Hematopoietic multipotent progenitor cell treated with erythropoietin and hydrocortisone succinate and interleukin-3 and kit ligand, for 15 days (in vitro differentiated cells): ENCODE measurements at places on chromosomes 1 and 21.

DNA sequence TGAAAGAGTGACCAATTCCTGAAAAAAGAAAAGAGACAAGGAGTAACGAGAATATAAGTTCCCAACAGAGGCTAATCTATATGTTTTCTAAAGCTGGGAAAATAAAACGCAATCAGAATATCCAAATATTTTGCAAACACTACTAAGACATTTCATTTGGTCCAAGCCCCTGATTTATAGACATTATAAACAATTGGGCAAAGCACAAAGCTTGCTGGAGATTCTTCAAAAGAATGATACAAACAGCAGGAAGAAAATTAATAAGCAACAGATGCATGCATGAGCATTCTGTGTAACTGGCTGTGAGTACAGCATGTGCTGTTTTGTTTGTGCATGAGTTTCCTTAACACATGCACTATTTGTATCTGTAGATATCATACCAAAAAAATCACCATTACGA is 552.9 kb downstream of the LTN1 start:
- DNase-seq: no peak

DNA sequence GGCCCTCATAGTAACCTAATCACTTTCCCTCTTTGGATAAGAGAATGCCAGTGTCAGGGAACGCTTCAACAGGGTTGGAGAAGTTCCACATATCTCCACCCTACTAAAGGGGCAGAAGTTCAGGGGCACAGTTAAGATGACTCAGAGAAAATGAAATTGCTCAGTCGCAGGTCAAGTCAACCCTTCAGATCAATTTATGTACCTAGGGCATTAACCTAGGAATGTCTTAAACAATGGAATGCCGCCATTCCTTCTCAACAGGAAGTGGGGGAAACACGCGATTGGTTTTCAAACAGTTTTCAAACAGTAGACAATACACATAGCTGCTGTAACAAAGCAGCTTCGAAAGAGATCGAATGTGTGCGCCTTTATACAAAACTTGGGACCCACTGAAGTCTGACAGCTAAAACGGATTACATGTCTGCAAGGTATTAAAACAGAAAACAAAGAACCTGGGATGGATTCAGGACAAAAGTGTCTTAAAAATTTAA is 897 bp downstream of the SLC25A24 start:
- DNase-seq: no peak

DNA sequence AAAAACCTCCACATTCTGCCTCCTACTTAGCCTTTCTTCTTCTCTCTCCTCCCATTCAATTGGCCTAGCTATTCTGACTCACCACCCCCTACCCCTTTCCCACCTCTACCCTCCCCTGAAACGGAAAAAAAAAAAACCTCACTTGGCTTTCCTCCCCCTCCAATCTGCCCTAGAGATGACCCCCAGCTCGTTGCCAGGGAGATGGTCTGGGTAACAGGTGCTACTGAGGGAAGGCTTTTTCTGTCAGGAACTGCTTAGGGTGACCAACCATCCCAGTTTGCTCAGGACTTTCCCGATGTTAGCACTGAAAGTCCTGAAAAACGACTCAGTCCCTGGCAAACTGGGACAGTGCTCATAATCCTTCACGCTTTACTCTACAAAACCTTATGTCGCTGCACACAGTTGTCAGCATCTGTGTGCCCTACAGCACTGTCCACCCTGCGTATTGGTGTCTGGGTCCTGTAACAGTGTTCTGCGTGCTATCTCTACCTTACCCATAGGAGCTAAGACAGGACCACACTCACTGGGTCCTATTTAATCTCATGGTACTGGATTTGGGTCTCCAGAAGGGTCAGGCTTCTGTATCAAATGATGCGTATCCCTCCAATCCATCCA is 7.7 kb upstream of the CADM3 start:
- DNase-seq: no peak

DNA sequence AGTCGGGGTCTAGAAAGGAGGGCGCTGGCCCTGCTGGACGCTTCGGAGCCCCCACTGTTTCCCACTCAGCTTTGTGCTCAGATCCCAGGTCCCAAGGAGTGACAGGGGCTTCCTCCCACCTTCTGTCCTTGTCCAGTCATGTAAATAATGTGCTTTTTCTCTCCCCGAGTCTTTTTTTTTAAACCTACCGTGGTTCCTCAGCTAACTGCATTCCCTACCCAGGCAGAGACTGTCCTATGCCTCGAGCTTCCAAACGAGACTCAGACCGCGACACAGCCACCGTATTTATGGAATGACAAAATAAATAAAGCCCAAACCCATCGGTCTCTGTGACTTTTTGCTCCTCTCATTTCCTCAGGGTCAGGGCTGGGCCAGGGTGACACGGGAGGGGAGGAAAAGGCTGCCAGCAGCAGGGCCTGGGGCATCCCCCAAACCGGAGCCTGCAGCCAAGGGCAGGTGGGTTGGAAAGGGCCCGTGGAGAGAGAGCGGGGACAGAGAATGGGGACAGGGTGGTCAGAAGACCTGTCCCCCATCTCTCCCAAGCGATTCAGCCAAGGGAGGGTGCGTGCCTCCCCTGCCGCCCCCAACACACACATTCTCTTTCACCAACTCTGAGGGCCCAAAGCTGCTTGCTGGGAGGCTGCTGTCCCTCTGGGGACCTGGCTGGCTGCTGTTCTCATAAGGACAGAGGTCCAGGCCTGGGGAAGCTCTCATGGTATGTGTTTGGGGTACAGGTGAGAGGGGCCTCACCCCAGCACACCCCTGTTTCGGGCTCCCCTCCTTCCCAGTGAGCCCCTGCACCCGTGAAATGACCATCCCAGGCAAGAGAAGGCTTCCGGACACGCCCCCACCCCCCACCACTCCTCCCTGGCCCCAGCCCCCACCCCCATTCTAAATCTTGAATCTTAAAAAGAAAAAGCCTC is 55.4 kb downstream of the KCNAB2 start:
- no peak for DNase-seq

DNA sequence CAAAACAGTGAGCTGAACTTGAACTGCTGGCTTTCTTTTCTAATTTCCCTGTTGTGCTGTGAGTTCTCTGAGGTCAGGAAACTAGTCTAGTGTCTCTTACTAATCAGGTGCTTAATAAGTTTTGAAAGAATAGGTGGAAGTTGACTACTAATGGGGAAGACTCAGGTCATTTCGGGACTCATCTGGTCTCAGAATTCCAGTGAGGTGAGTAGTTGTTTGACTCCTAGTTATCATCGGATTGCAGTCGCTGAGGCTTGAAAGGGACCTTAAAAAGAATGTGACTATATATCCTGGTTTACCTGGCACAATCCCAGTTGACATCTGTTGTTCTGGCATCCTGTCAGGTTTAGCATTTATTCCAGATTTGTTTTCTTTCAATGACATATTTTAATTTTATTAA is 81.4 kb upstream of the SPAG17 start:
- no peak for DNase-seq

DNA sequence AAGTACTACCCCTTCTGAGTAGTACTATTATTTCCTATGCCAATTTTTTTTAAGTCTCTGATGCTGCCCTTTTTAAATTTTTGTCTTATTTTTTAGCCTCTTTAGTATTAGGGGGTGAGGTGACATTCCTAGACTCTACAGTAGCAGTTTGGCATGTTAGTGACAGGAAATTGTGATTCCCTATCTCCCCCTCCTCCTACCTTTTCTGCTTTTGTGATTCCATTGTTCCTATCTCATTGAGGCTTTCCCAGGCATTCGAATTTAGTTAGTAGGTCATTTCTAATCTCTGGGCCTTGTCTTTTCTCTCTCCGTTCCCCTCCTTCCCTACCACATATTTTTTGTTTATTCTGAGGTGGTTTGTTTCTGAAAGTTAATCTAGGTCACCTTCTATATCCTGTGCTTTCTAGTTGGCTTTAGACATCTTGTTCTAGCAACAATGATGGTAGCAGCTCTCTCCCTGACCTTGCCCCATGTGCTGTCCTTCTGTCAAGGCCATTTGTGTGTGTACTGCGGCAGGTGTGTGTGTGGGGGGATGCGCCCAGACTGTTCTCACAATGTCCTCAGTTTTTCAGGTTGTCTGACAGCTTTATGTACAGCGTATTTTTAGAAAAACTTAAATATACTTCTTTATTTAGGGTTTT is 21.5 kb downstream of the SEMA6C start:
- no peak for DNase-seq
